Astrocyte of the hippocampus (primary cell): ENCODE measurements at places on chromosomes 2 and 18.

DNA sequence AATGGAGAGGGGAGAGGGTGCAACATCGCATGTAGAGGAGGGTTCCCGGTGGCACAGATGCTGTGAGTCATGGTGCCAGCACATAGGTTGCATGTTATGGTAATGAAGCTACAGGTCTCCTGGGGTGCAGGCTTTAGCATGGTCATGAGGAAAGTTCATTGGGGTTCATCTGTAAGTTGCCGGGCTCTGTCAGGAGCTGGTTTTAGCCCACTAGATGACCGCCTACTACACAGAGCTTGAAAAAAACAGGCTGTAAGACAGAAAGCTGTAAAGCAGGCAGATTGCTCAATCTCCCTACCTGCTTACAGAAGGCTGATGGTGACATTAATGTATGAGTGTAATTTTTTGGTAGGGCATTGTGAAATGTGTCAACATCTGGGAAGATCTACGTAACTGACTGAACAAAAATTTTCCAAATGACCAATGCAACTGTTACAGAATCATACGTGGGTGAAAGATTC, 23.9 kb downstream of the DYSF start:
- DNase-seq: no peak

GRCh38 chr18:6396847-6397246, 17.9 kb downstream of the L3MBTL4 start:
- DNase-seq: no peak

- no peak for DNase-seq
These were observed 74.9 kb upstream of the APCDD1 start for GRCh38 chr18:10379522-10379921.

GRCh38 chr2:106147159-106147558, 46.9 kb downstream of the UXS1 start:
- peak; percentile 69 for DNase-seq

DNA sequence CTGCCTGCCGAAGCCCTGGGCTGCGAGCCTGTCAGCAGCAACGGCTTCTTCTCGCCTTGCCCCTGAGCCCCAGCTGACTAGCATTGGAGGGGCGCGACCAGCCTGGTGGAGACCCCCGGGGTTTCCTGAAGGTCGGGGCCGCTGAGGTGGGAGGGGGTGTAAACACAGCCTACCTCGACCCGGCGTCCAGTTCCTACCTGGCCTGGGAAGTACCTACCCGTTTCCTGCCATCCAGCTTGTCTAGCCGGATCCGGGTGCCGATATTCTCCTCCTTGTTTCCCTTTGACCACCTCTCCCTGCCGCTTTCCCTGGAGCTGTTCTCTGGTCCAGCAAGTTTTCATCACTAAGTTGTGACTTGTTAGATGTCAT, 511 bp downstream of the MOB4 start:
- DNase-seq: peak; percentile 60

DNA sequence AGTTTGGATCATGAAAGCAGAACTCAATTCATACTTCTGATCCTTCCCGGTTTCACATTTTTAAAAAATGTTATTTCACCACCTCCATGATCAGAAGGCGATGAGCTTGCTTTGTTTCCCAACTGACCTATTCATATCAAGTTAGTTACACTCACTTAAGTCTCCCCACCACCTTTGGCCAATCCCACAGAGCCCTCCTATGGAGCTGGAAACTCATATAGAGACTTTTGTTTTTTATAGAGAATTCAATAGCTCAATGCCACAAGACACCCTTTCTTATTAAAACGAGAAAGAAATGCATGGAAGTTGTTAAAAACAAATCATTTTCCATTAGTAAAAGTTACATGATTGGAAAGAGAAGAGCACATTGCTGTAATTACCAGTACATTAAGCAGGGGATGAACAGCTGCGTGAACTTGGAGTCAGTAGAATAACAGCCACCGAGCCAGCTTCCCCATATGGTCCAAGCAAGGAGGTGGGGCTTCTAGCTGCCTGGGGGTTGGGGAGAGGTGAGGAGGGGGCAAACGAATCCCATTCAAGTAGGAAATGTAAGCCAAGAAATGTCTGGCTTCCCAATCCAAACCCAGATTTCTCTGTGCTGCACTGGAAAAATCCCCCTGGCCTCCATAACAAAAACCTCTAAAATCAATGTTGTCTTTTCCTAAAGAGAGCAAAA, 614.5 kb downstream of the IRS1 start:
- no peak for DNase-seq

GRCh38 chr2:74639550-74639949, 8.6 kb downstream of the M1AP start:
- DNase-seq: no peak

DNA sequence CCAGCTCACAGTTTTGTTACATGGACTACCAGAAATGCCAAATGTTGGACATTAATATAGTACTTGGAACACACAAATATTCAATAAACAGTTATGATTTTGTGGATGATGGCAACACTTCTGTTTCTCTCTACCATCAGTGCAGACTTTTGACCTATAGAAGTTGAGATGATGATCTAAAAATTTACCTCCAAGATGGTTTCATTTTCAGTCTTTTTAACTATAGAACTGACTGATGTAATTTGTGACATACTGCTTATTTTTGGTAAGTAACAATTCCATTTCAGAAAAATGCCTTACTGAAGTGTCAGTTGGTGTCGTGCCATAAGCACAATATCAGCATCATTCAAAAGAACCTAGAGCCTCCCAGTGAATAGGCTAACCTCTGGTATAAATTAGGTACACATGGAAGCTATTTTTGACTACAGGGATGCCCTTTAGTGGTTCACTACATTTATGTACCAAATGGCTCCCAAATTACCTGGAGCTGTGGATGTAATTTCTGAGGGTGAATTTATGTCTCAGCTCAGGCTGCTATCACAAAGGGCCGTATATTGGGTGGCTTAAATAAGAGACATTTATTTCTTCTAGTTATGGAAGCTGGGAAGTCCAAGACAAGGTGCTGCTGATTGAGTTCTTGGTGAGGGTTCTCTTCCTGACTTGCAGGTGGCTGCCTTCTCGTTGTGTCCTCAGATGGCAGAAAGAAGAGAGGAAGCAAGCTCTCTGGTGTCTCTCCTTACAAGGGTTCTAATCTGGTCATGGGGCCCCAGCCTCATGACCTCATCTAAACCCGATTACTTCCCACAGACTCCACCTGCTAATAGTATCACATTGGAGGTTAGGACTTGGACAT, 66.5 kb downstream of the ALPK2 start:
- DNase-seq: no peak

GRCh38 chr2:10864861-10865636, 46.7 kb upstream of the KCNF1 start:
- DNase-seq: no peak

DNA sequence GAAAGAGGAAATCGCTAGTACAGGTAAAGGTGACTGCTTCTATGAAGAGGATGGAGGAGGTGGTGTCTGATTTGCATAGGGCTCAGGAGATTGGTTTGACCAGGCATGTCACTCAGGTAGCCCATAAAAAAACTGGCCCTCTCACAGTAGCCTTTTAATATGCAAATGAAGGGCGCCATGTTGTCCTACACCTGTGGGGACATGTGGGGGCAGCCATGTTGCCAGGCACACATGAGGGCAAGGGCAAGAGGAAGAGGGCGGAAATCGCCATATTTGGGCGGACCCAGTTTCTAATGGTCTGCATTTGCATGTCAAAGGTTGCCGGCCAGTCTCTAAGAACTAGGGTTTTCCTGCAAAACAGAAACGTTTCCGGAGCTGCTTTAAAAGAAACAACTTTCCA, 1330.6 kb downstream of the DSC3 start:
- no peak for DNase-seq

DNA sequence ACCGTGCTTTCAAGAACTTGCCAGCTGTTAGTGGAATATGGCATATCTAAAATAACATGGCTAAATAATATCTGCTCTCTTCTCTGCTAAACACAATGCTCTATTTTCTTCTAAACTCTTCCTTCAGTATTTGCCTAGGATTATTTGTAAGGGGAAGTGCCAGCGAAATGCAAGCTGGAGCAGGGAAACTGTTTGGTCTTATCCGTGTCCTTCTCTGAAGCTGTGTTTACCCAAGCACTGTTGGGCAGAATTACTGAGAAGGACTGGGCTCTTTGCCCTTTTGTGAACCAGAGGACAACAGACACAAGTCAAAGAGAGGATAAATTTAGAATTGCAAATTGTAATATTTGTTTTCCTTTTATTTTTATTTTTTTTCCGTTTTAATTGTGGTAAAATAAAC, 23.6 kb downstream of the CPO start:
- DNase-seq: no peak

- no peak for DNase-seq
These were observed 285.1 kb upstream of the MMADHC start for GRCh38 chr2:149872638-149873150.

GRCh38 chr2:187084524-187084923, 235.6 kb upstream of the ZSWIM2 start:
- DNase-seq: no peak

DNA sequence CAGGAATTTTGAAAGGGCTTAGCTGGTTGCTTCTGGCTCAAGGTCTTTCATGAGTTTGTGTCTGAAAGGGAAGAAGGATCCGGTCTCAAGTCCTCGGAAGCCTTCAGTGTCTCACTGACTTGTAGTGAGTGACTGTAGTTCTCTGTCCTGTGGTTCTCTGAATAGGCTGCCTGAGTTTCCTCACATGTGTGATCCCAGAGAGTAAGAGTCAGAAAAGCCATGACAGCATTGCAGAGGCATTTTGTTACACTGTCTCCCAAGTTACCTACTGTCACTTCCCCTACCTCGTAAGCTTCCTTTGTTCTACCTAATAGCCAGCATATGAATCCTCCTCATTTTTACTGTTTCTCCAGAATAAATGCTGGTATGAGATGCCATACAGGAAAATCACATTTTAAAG, 709.1 kb upstream of the CHAC2 start:
- DNase-seq: peak; percentile 54

GRCh38 chr2:109053716-109054115, 64.7 kb upstream of the EDAR start:
- DNase-seq: no peak

- no peak for DNase-seq
These were observed 44.5 kb upstream of the FOSL2 start for GRCh38 chr2:28348149-28348567.

GRCh38 chr18:42182728-42183700, 228.0 kb downstream of the PIK3C3 start:
- DNase-seq: peak; percentile 64

GRCh38 chr2:185188656-185189055, 549.9 kb upstream of the FSIP2 start:
- peak; percentile 60 for DNase-seq

- DNase-seq: no peak
These were observed 67.5 kb upstream of the FOSL2 start for GRCh38 chr2:28325173-28325566.

DNA sequence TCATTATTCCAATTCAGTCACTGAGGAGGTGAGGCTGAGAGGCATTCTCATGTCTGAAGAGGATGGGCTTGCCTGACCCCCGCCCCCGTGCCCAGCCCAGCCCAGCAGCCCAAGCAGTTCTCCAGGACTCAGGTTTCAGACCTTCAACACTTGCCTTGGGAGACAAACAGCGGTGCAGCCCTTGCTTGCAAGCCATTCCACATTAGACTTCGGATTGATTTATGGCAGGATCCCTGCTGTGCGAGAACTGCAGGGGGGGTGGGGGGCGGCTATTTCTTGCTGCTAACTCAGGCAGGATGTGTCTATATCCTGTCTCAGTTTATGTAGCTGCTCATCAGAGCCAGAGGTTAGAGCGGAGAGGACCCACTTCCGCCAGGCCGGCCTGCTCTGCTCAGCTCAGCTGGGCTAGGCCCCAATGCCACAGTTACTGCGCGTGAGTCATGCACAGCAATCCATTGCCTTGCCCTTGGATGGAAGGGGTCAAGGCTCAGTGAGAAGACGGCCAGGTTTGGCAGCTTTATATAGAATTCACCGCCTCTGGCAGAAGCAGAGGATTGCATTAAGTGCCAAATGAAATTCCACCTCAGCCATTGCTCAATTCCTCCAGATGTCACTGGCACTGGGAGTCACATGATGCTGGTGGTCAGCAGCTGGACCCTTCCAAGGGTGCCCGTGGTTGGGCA, 1.8 kb downstream of the GYPC start:
- DNase-seq: peak; percentile 86

DNA sequence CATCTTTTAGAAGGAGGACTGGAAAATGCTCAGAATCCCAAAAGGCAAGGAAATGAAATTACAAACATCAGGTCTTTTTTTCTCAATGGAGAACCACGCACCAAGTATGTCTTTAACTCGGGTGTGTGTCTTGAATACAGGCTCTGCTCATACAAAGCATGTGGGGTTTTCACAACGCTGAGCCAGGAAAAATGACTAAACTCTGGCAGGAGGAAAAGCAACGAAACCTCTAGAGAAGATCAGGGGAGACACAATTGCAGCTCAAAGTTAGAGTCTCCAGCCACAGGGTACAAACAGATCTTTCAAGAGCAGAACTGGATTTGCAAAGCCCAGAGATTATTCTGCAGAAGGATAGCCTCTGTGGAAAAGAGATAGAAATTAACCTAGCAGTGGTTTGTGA, 42.8 kb upstream of the TPO start:
- DNase-seq: no peak

DNA sequence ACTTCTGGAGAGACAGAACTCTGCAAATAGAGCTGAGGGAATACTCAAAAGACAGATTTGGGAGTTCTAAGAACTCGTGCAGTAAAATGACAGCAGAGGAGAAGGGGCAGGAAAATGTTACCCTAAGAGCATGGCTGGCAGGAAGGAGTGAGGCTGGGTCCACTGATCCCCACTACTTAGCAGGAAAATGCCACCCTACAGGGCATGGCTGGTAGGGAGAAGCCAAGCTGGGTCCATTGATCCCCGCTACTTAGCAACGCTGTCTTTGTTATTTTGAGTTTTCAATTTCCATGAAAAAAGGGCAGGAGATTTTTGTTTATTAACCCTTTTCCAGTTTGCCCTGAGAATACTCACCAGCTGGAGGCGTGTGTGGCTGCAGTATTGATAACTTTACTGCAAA, 100.3 kb upstream of the TMEM200C start:
- DNase-seq: no peak

DNA sequence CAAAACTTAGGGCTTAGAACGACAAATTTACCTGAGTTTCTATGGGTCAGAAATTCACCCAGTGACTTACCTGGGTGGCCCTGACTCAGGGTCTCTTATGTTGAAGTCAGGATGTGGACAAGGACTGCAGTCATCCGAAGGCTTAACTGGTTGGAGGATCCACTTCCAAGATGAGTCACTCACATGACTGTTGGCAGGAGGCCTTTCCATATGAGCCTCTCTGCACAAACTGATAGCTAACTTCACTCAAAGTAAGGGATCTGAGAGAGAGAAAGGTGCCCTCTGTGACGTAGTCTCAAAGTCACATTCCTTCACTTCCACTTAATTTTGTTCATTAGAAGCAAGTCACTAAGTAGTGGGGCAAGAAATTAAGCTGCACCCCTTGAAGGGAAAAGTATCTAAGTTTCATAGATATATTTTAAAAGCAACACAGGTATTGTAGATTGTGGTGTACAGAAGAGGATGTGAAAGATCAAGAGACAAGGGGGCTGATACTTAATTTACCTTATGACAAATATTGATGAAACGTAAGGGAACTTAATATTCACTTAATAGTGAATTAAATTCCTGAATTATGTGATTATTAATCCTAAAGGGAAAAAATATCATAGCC, 48.4 kb downstream of the TANK start:
- peak; percentile 42 for DNase-seq

- DNase-seq: peak; percentile 21
These were observed 21.7 kb upstream of the LRRTM1 start for GRCh38 chr2:80326214-80326613.
